ENCODE measurements at places on chromosomes 12 and 14.

DNA sequence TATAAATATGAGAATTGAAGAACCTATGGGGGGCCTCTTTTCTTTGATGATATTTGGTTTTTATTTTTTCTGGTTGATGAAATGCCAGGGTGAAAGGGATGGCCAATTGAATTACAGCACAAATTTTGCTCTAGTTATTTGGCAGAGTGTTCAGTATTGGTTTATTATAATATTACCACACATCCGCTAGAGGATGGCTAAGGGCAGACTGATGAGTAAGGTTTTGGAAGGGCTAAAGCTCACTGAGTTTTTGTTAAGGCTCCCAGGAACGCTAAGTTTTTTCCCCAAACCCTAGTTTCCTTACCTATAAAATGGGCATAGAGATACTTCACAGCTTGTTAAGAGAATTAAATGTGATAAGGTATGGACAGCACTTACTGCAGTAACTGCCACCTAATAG is 34.3 kb upstream of the LRRC10 start:
- DNase-seq, result no peak

- no peak for DNase-seq
Observed at GRCh38 chr12:80173083-80173864, 73.9 kb downstream of the OTOGL start.

- DNase-seq, result no peak
Observed at GRCh38 chr12:43835264-43835655, 621 bp upstream of the TMEM117 start.

DNA sequence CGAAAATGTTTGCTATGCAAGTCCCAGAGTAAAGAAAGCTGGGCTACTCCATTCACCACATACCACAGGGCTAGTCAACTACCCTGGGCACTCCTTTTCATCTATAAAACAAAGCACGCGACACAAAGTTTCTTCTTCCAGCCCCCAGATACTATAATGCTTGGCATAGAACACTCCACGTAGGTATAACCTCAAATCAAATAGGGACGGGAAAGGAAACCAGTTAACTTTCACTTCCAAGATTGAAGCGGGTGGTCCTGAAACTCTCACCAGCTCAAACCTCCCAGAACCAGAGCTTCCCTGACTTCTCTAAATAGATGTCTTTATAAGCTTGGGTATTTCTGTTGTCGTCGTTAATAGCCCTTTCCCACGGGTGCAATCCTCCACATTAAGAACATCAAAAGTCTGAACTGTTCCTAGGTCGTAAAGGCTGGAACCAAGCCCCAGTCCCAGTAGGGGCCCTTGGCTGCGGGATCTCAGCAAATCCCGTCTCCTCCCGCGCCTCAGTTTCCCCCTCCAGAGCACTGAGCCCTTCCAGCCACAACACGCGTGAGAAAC is 647 bp downstream of the LGMN start:
- DNase-seq, result no peak

- DNase-seq, result no peak
Observed at GRCh38 chr14:99896361-99896760, 103.1 kb downstream of the EML1 start.

GRCh38 chr14:85243321-85243720 is 286.6 kb upstream of the FLRT2 start:
- DNase-seq, result no peak

DNA sequence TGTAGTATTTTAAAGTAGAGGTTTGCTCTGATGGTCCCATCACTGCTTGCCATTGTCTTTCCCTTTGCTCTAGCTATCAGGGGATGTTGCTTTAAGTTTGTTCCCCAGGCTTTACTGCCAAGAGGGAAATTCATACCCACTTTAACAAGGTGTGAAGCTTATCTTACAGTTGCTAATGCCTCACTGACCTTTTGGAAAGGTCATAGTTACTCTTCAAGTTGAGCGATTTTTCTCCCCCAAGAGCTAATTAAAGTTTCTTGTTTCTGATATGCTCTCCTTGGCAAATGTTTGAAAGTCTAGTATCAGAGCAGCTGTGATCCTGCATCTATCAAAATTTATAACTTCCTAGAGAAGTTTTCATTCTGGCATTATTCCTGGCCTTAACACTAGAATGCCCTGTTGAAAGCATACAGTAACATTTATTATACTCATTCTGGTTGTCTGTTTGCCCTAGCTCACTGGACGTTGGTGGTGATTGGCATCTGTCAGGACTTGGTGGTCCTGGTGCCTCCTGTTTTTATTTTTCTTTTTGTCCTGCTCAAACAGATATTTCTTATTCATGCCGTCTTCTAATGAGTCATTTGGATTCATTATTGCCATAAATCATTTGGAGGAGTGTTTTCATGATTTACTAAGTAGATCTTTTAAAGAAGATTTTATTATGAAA is 8.1 kb downstream of the ATP2A2 start:
- no peak for DNase-seq

DNA sequence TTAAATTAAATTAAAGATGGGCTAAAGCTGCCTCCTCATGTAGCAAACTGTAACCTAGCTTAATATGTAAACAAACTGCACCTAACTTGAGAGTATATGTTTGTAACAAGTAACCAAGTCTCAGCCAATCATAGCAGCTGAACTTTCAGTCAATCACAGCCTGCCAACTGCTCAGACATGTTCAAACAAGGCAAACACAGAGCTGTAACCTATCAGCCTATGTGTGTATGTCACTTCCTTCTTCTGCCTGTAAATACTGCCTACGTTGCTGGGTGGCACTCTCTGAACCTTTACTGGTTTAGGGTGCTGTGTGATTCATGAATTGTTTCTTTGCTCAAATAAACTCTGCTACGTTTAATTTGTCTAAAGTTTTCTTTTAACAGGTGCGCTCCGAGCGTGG is 2.9 kb downstream of the SERPINA6 start:
- DNase-seq, result no peak

- peak; percentile 52 for DNase-seq
Observed at GRCh38 chr12:32115404-32116104, 8.9 kb downstream of the BICD1 start.

GRCh38 chr14:96380735-96381134 is 11.2 kb upstream of the AK7 start:
- DNase-seq, result no peak

DNA sequence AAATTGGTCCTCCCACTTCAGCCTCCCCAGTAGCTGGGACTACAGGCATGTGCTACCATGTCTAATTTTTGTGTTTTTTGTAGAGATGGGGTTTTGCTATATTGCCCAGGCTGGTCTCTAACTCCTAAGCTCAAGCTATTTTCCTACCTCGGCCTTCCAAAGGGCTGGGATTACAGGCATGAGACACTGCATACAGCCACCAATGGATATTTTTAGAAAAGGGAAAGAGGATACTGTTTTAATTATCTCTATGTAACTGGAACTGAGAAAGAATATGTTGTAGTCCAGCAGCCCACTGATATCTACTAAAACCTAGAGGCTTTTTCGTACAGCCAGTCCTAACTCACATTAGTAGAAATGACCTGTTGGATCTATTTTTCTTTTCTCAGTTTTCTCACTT is 6.2 kb downstream of the TMPRSS12 start:
- DNase-seq, result no peak

- DNase-seq, result no peak
Observed at GRCh38 chr12:94405413-94406116, 54.1 kb downstream of the CEP83 start.

GRCh38 chr14:71539650-71540285 is 392.5 kb upstream of the RGS6 start:
- DNase-seq, result no peak

GRCh38 chr14:73722581-73722980 is 8.4 kb upstream of the PNMA1 start:
- DNase-seq, result no peak

- DNase-seq, result no peak
Observed at GRCh38 chr12:3496957-3497356, 6.0 kb downstream of the PRMT8 start.

GRCh38 chr14:98704441-98704840 is 567.6 kb downstream of the BCL11B start:
- no peak for DNase-seq

GRCh38 chr12:46908236-46908935 is 82.6 kb upstream of the SLC38A4 start:
- DNase-seq, result no peak

DNA sequence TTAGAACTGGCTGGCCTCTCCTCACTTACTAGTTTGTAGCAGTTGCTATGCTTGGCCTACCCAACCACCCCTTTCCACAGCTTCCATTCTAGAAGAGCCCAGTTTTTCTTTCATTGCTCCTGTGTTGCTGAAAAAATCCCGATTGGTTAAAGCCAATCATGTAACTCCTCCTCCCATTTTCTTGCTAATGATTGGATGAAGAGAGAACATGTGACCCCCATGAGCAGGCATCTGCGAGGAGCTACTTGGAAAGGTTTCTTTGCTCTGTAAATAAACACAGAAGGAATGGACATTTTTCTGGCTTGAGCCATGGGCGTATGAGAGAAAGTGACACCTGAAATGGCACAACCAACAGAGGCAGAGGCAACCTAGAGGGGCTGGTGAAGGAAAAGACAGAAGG is 773.8 kb upstream of the TBX3 start:
- no peak for DNase-seq

GRCh38 chr14:89244720-89245119 is 172.3 kb downstream of the FOXN3 start:
- DNase-seq, result no peak

DNA sequence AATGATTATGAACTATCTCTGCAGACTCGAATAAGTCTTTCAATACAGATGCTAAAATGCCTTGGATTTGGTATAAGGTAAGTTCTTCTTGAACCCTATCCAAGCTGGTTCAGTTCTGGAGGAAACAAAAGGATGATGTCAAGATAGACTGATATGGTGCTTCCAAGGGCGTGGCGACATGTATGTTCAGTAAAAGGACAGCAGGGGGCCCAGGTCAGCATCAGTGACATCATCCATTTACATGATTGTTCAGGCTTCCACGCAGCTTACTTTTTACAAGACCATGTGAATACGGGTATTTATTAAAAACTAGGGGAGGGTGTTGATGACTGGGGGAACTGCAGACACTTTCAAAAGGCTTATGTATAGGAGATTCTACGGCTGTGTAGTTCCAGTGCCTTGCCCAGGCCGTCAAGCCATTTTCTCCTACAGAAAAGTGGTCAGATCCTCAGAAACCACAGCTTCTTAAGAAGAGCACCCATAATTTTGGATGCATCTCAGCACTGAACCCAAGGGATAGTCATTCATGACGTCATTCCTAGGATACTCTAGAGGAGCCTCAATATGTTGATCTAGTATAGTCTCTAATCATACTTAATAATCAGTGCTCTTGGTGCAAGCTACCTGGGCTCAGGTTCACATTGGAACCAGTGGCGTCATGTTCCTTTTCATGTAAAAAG is 527.7 kb downstream of the FUT8 start:
- DNase-seq, result no peak

GRCh38 chr12:108640802-108641445 is 7.2 kb upstream of the SELPLG start:
- peak; percentile 42 for DNase-seq

GRCh38 chr12:28027947-28028724 is 55.6 kb upstream of the PTHLH start:
- DNase-seq, result no peak

DNA sequence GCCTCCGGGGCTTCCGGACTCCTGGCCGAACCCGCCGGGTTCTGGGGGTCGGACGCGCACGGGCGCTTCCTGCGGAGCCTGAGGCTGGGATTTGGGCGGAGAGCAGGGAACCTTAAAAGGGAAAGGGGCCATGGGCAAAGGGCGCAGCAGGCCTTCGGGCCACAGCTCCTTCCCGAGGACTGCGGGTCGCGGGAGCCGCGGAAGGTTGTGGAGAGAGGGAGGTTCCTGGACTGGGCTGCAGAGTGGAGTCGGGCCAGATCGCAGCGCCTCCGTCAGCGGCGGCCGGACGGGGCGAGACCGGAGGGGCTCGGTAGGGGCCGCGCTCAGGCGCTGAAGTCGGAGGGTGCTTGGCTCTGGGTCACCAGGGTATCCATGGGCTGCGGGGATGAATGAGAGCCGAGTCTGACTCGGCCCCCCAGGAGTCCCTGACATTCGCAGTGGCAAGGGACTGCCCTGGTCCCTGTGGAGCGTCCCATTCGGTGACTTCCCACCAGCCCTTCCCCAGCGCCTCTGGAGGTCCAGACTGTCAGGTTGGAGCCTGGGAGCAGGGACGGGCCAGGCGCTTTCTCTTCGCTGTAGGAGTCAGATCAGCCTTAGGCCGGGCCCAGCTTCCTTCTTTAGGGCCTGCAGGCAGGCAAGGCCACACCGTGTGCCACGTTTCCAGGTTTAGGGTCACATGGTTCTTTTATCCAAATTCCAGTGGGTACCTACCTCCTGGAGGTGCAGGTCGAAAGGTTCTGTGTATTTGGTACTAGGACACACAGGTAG is 938 bp upstream of the SLC25A29 start:
- no peak for DNase-seq

DNA sequence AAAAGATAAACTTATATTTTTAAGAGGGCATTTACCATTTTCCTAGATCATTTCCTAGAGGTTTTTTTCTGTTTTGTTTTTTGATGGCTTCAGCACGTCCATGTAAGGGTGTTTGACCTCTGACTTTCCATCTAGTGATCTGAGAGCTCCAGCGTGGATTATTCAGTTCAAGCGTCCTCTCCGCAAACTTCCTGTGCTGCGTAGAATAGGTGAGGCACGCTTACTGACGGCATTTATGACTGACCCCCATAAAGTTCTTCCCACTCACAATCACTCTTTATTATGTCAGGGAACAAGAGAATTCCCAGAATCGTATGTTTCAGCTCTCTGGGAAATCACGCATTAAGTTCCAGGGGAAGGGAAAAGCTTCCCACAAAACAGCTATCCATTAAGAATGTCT is 16.4 kb downstream of the CCDC92 start:
- no peak for DNase-seq

GRCh38 chr14:47763188-47763854 is 87.9 kb upstream of the MDGA2 start:
- DNase-seq, result no peak

- no peak for DNase-seq
Observed at GRCh38 chr12:59672273-59672672, 76.4 kb downstream of the SLC16A7 start.

DNA sequence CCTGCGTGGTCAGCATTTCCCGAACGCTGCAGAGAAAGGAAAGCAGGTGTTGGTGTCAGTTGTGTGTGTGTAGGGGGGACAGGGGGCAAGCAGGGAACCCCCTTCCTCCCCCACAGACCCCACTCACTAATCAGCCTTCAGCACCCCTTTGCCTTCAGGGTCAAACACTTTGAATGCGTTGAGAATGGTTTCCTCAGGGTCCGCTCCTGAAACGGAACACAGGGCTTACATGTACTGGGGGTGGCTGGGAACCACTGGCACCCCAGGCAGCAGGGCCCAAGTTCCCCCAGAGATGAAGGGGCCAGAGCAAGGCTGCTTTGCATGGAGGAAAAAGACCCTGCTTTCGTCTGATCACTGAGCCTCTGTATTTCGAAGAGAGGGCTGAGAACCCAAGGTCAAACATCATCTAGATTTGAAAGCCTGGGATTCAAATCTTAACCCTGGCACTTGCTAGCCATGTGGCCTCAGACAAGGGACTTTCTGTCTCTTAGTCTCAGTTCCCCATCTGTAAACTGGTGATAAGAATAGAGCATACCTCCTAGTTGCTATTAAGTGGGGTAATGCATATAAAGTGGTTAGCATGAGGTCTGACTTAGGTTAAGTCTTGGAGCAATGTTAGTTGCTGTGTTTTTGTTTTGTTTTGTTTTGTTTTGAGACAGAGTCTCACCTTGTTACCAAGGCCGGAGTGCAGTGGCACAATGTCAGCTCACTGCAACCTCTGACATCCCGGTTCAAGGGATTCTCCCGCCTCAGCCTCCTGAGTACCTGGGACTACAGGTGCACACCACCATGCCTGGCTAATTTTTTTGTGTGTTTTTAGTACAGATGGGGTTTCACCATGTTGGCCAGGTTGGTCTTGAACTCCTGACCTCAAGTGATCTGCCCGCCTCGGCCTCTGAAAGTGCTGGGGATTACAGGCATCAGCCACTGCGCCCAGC is 7.0 kb downstream of the MYL2 start:
- DNase-seq, result no peak

Data from right forelimb (tissue), 1 donor.